ENCODE measurements at places on chromosomes 12 and 14. TPM values are rescaled to one million over a fixed set of nuclear protein-coding genes. Genes with fewer than 3 reads are reported as not detected.

Gene MEG3
- 55.0 TPM for polyA plus RNA-seq

Gene TRAF3
- 13.9 TPM for polyA plus RNA-seq

Gene REM2
- polyA plus RNA-seq: 2.3 TPM

Gene DEGS2
- 13.6 TPM for polyA plus RNA-seq

Gene PRPH
- not detected for polyA plus RNA-seq

Gene ASCL1
- 0.30 TPM for polyA plus RNA-seq

Gene SOCS2
- 31.8 TPM for polyA plus RNA-seq

Gene TAS2R42
- 0.17 TPM for polyA plus RNA-seq

Gene GPR137C
- 8.1 TPM for polyA plus RNA-seq

Gene CPNE8
- polyA plus RNA-seq: 10.2 TPM

Gene CFAP251
- polyA plus RNA-seq: 8.9 TPM

Gene CDC42BPB
- 75.8 TPM for polyA plus RNA-seq

Gene GALC
- polyA plus RNA-seq: 39.0 TPM

Gene OR6C2
- polyA plus RNA-seq: not detected

Gene LYZ
- polyA plus RNA-seq: 26.9 TPM

Gene KRT85
- not detected for polyA plus RNA-seq

GRCh38 chr12:27133022-27133590, 50.7 kb upstream of the C12orf71 start:
- DNase-seq: no peak

DNA sequence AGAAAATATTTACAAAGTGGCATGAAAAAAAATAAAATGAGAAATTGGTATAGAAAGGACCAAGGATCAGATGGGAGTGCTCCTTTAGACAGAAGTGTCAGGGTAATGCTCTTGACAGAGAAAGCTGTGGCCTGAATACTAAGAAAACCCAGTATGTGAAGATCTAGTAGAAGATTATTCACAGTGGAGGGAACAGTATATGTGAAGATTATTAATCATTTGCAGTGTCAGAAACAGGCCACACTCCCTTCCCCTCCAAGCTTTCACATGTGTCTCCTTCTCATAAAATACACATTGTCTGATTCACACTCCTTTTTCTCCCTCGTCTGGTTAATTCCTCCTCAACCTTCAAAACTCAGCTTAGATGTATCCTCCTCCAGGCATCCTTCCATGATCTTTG, 41.3 kb downstream of the CAPS2 start:
- DNase-seq: no peak

- no peak for DNase-seq
Observed at GRCh38 chr12:122980183-122981035, at the start of gene ARL6IP4. TSS of gene ARL6IP4 (plus strand) at chr12:122980681. CDS start at chr12:122981140, 459 bp downstream.

GRCh38 chr12:67910360-67911274, 78.6 kb upstream of the IFNG-AS1 start:
- no peak for DNase-seq

DNA sequence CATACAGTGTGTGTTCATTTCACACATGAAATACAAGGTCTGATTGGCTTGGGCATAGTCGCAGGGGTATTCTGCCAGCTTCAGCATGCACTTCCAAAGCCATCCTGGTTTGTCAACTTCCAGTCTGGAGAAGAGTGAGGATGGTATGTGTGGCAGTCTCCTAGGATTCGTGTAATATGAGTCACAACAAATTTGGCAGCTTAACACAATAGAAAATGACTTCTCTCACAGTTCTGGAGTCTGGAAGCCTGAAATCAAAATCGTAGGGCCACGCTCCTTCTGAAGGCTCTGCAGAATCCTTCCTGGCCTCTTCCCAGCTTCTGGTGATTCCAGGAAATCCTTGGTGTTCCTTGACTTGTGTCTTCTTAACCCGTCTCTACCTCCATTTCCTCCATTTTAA, 167.5 kb downstream of the PPM1H start:
- DNase-seq: no peak

- DNase-seq: no peak
Observed at GRCh38 chr14:54362759-54363437, 33.9 kb upstream of the CDKN3 start.

DNA sequence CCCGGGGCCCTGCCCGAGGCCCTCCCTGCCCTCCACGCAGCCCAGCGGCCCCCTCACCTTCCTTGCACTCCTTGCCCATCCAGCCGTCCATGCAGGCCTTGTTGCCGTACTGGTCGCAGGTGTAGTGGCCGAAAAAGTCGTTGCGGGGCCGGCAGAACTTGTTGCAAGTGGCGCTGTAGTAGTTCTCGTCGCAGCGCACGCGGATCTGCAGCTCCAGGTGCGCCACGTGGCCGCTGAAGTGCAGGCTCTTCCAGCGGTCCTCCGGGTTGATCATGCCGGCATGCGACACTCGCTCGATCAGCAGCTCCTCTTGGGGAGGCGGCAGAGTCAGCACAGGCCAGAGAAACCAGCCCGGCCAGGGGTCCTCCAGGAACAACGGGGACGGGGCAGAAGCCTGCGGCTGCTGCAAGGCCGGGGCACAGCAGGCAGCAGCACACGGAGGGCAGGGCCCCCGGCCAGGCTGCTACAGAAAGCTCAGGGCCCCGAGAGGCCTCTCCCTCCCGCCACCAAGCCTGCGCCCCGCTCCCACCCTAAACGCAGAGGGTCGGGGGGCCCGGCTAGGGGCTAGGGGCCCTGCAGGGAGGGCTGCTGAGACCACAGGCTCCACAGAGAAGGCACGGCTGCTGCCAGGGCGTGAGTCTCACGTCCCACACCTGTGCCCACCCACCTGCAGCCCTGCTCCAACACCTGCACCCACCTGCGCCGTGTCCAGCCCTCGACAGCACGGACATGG, 12.7 kb downstream of the JAG2 start:
- DNase-seq: no peak

- DNase-seq: no peak
Observed at GRCh38 chr14:60684203-60684602, 34.9 kb upstream of the SIX1 start.

DNA sequence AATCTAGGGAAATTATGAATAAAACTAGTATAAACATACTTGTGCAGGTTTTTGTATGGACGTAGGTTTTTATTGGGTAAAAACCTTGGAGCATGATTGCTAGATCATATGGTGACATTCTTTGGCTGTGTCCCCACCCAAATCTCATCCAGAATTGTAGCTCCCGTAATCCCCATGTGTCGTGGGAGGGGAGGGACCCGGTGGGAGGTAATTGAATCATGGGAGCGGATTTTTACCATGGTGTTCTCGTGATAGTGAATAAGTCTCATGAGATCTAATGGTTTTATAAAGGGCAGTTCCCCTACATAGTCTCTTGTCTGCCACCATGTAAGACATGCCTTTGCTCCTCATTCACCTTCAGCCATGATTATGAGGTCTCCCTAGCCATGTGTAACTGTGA, 120.9 kb downstream of the FOXA1 start:
- DNase-seq: no peak

DNA sequence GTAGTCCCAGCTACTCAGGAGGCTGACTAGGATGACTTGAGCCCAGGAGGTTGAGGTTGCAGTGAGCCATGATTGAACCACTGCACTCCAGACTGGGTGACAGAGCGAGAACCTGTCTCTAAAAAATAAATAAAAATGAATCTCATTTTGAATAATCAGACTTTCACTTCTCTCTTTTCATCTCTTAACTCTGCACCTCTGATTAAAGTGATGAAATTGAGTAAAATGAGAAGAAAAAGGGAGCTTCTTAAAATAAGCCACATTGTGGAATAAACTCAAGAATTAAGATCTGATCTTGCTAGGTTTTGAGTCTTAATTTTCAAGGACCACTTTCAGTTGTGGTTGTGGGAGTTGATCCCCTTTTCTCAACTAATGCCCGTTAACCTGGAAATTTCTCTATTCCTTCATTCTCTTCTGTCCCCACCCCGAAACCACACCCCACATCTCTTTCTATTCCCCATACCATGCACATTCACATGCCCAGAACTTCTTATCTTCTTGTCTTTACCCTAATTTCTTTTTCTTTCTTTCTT, 70.9 kb upstream of the ETV6 start:
- no peak for DNase-seq

GRCh38 chr12:15924956-15925355, 13.8 kb downstream of the DERA start:
- DNase-seq: no peak

DNA sequence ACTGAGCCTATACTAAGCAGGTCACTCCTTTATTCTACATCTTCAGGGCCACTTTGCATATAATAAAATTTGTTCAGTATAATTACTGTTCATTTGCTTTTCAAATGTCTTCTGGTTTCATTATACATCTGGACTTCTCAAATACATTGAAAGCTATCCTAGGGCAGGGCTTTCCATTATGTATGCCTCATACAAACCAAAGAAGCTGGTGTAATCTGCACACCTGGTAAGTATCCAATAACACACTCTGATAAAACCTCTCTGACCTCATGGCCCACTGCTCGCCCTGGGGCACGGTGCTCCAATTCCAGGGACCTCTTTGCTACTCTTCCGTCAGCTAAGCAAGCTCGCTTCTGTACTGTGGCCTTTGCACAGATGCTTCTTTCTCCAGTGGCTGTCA, 21.9 kb upstream of the ISM2 start:
- no peak for DNase-seq

DNA sequence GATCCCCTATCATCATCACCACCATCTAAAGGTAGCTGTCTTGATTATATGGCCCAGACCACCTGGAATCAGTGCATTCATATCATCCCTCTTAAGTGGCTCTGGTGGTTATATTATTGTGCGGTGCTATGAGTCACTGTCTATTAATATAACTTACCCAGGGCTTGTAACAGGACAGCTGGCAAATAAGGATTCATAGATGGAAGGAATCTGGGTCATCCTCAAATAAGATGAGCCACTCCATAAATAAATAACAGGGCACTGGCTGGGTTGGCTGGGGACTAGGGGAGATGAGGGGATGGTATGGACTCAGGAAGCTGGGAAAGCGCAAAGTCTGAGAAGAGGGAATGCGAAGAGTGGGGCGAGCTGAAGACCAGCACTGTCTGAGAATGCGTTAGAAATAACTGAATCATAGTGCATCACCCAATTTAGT, 216.1 kb downstream of the NUAK1 start:
- no peak for DNase-seq

DNA sequence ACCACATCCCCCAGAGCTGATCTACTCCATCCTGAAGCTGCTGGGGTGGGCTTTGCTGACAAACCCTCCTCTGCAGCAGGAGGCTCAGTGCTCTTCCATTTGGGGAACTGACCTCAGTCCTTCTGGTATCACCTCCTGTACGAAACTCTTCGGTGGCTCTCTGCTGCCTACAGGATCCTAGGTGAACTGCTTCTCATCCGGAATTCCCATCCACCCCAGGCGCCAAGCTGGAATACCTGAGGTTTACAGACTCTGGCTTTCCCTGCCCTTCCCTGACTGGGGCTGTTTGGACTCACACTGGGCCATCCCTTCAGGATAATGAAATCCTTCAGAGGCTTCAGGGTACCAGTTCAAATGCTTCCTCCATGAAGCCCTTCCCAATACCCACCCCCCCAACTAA, 26.2 kb downstream of the GCN1 start:
- DNase-seq: no peak

DNA sequence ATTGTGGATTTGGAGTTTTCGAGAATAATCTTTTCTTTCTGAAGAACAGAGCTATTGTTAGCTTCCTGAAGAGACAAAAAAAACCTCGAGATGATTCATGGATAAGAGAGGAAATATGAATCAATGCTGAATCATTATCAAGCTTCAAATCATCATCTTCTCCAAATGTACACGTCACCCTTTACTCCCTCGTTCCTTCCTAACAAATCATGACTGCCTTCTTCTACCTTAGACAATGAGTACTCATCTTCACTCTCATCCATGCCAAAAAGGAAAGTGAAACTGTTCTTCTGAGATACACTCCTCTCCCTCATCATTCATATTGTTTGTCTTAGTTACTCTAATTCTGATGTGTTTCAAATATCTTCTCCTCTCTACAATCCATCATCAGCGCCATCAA, 1115.8 kb upstream of the ATXN7L3B start:
- DNase-seq: no peak

DNA sequence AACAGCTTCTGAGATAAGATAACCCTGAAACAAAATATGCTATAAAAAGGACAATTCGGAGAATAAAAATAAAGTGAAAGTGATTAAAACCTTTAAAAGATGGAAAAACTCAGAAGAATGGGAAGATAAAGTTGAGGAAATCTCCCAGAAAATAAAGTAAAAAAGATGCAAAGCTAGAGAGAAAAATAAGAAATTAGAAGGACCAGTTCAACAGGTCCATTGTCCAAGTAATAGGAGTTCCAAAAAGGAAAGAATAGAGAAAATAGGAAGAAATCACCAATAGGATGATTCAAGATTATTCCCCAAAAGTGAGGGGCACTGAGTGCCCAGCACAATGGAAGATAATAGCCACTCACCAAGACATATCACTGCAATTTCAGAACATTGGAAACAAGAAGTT, 4.8 kb upstream of the PRPF40B start:
- no peak for DNase-seq

GRCh38 chr14:90345239-90345557, 13.5 kb upstream of the NRDE2 start:
- DNase-seq: no peak

DNA sequence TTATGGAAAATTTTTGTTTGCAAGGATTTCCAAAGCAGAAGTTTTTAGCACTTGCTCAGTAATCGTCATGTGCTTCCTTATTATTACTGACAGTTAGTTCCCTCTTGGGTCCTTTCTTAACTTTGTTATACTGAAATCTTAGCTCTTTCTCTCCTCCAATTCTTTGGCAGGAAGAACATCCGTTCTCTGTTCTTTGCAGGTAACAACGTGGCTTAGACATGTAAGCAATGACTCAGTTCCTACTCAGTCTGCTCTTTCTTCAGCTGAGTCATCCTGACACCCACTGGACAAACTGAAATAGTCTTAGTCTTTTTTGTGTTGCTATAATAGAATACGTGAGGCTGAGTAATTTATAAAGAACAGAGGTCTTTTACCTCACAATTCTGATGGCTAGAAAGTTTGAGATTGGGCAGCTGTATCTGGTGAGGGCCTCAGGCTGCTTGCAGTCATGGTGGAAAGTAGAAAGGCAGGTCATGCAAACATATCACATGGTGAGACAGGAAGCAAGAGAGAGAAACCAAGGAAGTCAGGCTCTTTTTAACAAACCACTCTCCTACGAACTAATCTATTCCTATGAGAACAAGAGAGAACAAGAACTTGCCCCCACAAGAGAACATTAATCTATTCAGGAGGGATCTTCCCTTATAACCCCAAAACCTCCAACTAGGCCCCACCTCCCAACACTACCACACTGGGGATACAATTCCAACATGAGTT, 49.2 kb downstream of the TESPA1 start:
- DNase-seq: no peak

DNA sequence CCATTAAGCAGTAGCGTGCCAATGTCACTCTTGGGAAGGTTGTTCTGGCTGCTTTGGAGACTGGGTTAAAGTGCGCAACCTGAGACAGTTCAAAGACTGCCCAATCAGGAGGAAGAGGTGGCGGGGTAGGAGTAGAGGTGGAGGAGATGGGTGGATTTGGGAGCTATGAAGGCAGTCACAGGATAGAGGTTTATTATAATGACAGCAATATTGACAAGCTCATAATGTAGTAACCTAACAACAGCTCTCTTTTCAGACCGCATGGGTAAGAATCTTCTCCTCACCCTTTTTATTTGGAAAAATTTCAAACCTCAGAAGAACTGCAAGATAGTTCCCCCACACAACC, 5.3 kb upstream of the PSMD9 start:
- DNase-seq: no peak

- no peak for DNase-seq
Observed at GRCh38 chr14:61331992-61332657, 10.7 kb downstream of the PRKCH start.

All from left renal cortex interstitium (tissue), 4 donors.